ENCODE measurements at places on chromosomes 11 and 22.

GRCh38 chr11:124902616-124903015, 5.0 kb upstream of the ROBO4 start:
- DNase-seq = no peak

DNA sequence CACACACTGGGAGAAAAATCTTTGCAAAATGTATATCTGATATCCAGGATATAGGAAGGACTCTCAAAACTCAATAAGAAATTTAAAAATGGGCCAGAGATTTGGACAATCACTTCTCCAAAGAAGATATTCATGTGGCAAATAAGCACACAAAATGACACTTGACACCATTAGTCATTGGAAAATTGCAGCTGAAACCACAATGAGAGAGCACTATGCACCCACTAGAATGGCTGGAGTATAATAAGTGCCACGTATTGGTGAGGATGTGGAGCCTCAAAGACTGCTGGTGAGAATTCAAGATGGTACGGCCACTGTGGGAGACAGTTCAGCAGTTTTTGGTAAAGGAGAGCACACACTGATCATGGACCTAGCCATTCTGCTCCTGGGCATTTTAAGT, 12.8 kb upstream of the OSBPL5 start:
- DNase-seq = no peak

GRCh38 chr22:32531931-32532819, 57.6 kb downstream of the FBXO7 start:
- DNase-seq = no peak

GRCh38 chr11:101881586-101881985, 33.2 kb upstream of the CEP126 start:
- DNase-seq = no peak

GRCh38 chr11:69141742-69142141, 14.0 kb upstream of the SMIM38 start:
- DNase-seq = no peak

DNA sequence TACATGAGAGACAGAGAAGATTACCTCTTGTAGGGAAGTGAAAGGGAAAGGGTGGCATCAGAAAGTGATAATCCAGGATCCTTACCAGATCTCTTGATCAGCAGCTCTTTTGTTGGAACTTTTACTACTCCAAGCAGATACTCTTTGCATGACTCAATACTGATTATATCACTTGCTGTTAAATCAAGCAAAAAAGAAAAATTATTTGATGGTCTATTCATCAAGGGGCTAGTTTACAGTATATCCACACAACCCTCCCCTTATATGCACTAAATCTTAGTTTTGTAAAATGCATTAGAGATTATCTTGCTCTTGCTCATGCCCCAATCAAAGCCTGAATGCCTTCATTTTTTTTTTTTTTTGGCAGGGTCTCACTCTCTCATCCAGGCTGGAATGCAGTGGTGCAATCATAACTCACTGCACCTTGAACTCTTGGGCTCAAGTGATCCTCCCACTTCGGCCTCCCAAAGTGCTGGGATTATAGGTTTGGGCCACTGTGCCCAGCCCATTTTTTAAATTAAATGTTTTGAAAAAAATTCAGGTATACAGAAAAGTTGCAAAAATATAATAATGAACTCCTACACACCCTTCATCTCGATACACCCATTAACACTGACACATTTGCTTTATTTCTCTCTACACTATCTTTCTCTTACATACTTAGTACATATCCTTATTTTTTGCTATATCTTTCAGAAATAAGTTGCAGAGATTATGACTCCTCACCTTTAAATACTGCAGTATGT, 76.1 kb upstream of the UCP3 start:
- DNase-seq = no peak

DNA sequence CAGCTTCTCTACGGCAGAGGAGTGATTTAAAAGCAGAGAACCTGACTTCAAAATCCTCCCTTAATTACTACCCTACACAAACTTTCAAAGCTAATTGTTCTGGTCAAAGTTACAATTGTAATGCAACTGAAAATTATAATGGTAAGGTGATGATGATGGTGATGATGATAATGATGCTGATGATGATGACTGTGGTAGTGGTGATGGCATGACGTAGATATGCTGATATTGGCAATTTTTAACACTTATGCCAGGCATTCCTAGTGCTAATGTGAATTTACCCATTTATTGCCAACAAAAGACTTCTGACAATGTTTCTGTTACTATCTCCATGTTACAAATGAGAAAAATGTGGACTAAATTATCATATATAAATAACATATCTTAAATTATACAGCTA, 1831.1 kb downstream of the LRRC4C start:
- no peak for DNase-seq

DNA sequence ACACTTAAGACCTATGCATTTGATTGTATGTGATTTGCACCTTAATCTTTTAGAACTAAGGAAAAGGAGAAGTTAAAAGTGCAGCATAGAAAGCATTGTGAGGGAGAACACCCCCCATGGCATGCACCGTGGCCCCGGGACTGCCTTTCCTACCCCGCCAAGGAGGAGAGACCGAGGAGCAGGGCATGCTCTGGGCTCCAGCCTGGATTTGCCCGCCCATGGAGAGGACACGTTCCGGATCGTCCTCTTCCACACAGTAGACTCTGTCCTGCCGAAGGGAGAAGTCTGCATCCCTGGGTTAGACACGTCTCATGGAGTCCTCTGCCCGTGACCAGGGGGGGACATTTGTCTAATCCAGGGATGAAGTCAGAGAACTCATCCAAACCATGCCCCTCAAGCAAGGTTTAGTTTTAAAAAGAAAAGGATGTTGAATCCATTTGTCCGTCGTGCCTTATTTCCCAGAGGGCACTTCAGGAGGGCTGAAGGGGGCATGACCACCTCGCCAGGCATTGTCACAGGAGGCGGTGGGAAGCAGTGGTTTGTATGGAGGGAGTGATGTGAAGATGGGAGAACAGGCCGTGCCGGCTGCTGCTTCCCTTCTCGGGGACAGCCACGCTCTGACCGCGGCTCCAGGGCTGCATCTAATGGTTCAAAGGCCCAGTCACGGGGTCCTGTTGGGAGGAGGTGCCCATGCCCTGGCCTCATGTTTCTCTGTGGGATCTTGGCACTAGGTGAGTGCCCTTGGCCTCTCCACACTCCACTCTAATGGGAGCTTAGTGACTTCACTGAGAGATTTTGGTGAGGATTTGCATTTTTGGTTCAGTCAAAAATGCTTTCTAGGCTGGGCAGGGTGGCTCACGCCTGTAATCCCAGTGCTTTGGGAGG, 66.2 kb upstream of the GAL start:
- DNase-seq = no peak

GRCh38 chr11:71502871-71503435, 24.1 kb upstream of the KRTAP5-7 start:
- no peak for DNase-seq

GRCh38 chr22:28474330-28474729, 205.3 kb downstream of the TTC28 start:
- no peak for DNase-seq

- no peak for DNase-seq
Measured at GRCh38 chr11:133937015-133937414, 19.8 kb downstream of the IGSF9B start.

DNA sequence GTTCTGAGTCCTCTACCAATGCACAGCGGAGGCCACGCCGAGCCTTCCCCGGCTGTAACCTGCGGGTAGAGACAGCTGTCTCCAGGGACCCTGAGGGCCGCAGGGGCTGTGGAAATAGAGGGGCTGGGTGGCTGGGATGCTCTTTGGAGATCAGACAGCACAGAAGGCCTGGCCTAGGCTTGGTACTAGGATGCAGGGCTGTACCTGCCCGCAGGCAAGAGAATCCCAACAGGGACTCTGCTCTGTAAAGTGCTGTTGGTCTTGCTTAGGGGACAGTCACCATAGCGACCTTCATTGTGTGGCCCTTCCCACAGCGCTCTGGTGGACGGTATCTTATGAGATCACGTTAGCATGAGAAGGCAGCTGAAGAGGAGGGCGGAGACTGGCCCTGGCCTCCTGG, 11.3 kb upstream of the KCNJ5 start:
- DNase-seq = no peak

- DNase-seq = no peak
Measured at GRCh38 chr11:121039971-121040613, 16.2 kb downstream of the TBCEL start.

- no peak for DNase-seq
Measured at GRCh38 chr11:7826324-7826723, 29.6 kb upstream of the OR5P2 start.

DNA sequence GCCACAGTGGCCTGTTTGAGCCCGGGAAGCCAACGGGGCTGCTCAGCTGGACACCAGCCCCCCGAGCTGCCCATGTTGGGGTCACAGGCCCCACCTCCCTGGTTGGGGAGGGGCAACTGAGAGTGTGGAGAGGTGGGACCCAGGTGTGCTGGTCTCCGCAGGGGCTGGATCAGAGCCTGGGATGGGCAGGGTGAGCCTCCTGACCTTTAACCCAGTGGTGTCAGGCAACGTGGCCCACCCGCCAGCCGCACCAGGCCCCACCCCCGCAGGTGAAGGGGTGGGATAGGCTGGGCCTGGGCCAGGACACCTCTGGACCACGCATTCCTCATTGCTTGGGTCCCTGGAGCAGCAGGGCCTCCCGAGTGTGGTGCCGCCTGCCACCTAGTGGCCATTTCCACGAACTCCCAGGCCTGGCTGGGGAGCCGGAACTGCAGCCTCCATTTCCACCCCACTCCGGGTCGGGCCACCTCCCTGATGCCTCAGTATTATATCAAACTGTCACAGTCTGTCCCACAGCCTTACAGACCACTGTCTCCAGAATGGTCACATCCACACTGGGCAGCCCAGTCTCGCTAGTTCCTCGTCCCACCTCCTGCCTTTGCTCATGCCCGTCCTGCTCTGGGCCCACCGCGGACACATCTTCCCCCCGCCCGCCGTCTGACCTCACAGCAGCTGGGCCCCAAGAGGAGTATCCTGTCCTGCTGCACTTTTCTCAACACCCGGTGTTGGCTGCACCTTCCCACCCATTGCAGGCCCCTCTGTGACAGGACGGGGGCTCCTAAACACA, 13.3 kb upstream of the PPP6R3 start:
- peak; percentile 76 for DNase-seq

- no peak for DNase-seq
Measured at GRCh38 chr11:106821291-106821690, 197.0 kb downstream of the GUCY1A2 start.

GRCh38 chr11:27397624-27398399, 34.8 kb upstream of the CCDC34 start:
- no peak for DNase-seq

DNA sequence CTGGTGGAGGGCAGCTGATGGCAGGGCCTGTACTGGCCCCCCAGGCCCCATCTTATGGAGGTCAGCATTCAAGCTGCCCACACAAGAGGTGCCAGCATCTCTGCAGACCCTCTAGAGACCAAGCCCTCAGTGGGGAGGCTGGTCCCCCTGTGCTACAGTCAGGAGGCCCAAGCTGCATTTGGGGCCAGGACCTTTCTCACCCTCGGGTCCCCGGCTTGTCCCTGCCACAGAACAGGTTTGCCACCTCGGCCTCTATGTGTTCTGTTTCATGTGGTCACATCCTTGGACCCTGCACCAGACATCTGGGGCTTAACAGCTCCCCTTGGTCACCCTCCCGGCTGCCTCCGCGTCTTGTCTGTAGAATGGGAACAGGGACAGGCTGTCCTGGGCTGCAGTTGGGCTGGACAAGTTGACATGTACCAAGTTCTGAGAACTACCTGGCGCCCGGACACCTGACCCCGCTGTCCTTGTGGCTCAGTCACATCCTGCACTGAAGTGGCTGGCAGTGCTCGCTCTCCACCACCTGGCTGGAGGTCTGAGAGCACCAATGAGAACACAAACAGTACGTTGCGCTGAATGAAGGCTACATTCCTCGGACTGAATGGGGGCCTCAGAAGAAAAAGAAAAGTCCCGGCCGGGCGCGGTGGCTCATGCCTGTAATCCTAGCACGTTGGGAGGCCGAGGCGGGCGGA, 2.7 kb upstream of the PLXNB2 start:
- DNase-seq = no peak

DNA sequence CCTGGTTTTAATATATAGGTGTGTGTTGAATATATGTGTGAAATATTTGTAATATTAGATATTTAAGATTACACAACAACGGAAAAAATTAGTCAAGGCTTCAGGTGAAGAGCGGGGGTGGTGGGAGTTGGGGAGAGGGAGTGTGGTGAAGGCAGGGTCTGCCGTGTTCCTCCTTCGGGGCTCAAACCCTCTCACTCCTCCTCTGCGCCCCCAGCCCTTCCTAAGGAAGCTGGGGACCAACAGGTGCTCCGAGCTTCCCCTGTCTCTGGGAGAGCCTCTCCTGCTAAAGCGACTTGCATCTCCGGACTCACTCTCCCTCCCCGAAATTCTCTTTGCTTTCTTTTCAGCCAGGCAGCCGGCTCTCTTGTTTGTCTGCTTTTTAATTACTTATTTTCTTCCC, 960 bp upstream of the CADM1 start:
- DNase-seq = no peak

DNA sequence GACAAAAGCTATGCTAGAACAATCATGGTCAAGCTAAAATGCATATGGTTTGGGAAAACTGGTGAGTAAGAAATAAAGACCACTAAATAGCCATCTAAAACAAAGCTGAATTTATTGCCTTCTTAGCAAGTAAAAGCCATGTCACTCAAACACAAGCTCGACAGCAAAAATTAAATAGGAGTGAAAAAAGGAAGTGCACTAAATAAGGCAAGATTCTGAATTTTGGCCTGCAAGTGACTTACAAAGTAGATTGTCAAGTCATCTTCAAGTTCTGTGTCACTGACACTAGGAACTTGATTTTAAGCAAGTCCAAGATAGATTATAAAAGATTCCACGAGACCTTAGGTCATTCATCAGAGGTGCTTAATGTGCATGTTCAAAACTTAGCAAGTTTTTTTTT, 27.4 kb downstream of the TUG1 start:
- no peak for DNase-seq
